Colonic mucosa (tissue), 4 donors: ENCODE measurements at places on chromosomes 3 and 15. TPM values are rescaled to one million over a fixed set of nuclear protein-coding genes. Genes with fewer than 3 reads are reported as not detected.

- no peak for DNase-seq
- H3K36me3 ChIP-seq = no peaks in the 10 kb centered on the region
- H3K27me3 ChIP-seq = no peaks in the 10 kb centered on the region
- no peak overlapping the region for H3K27ac ChIP-seq
- H3K4me3 ChIP-seq = no peak overlapping the region
These were observed 81.2 kb upstream of the CDV3 start for GRCh38 chr3:133492159-133492741.

DNA sequence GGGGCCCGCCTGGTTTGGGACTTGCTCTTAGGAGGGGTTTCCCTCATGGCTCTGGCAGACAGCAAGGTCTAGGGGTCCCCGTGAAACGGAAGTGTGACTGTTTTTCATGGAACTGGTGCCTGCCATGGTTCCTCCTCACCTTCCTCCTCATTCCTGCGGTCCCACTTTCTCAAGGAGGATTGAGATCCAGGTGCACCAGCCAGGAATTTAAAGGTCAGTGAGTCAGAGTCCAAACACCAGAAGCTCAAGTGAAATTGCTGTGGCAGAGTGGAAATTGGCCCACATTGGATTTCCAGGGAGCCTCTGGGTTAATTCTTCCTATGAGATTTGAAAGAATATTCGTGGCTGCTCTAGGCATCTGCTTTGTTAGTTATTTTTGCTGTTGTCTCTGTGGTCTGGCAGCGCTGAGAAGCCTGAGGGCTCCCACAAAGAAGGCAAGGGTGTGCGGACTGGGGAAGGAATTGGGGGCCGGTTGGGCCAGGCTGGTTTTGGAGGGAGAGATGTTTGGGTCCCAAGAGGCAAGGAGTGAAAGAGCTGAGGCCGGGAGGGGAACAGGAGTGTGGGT lies 60.4 kb upstream of the TNFAIP8L3 start:
- H3K4me1 ChIP-seq = no peaks in the 10 kb centered on the region
- no peak overlapping the region for H3K27ac ChIP-seq
- no peak overlapping the region for H3K4me3 ChIP-seq
- no peaks in the 10 kb centered on the region for H3K27me3 ChIP-seq
- H3K36me3 ChIP-seq = no peaks in the 10 kb centered on the region

DNA sequence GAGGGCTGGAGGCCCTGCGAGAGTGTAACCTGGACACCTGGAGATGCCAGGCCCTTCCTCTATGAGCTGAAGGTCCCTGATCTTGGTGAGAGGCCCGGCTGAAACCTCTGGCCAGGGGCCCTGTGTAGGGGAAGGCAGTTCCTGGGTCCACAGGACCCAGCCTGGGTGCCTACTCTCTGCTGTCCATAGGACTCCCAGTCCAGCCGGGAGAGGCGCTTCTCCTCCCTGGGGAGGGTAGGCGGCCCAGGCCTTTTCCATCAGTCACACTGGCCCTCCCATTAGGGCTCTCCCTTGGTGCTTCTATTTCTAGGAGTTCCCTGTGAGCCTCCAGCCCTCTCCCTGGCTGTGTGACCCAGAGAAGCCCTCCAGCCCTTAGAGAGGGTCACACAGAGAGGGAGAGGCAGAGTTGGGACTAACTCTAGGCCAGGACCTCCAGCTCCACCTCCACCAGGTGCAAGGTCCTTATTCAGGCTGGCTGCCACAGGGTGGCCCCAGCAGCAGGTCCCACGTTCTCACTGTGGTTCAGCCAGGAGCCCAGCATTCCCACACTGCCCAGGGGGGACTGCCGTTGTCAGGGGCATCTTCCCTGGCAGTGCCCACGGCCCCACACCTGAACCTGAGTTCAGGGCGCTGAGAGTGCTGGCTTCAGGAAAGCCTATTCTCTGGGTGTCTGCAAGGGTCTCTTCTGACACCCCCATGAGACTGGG lies 146.8 kb downstream of the SMAD6 start:
- H3K27me3 ChIP-seq = no peaks in the 10 kb centered on the region
- peak; percentile 12 for DNase-seq
- H3K4me1 ChIP-seq = peaks cover 9% of the 10 kb centered on the region

DNA sequence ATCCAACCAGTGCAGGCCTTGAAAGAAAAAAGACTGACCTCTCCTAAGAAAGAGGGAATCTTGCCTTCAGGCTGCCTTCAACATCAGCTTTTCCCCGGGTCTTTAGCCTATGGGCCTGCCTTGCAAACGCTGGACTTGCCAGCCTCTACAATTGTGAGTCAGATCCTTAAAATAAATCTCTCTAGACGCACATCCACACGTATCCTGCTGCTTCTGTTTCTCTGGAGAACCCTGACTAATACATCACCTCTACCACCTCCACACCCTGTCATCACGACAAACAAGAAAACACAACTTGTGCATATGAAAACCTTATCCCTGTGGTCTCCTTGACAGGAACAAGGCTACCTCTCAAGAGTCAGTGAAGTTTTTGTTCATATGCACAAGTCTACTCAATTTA lies 11.8 kb downstream of the CYFIP1 start:
- no peak overlapping the region for H3K4me3 ChIP-seq
- H3K36me3 ChIP-seq = no peaks in the 10 kb centered on the region
- H3K27me3 ChIP-seq = no peaks in the 10 kb centered on the region

DNA sequence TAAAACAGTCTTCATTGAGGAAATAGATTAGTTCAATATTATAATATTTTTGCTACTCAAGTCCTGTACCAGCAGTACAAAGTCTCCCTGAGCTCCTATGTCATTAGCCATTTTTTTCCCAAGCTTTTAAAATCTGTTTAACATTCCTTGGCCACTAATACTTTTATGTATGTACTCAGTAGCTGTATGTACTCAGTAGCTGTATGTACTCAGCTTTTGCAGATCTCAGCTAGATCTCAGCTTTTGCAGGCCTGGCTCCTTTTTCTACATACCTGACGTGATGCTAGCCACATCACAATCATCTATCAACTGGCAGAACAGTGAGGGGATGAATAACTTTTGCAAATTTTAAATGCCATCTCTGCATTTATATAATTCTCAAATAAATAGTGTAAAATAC lies 13.8 kb downstream of the SLC9C1 start:
- no peak overlapping the region for H3K27ac ChIP-seq
- H3K4me1 ChIP-seq = no peaks in the 10 kb centered on the region
- no peak overlapping the region for H3K4me3 ChIP-seq
- no peaks in the 10 kb centered on the region for H3K27me3 ChIP-seq
- DNase-seq = no peak

DNA sequence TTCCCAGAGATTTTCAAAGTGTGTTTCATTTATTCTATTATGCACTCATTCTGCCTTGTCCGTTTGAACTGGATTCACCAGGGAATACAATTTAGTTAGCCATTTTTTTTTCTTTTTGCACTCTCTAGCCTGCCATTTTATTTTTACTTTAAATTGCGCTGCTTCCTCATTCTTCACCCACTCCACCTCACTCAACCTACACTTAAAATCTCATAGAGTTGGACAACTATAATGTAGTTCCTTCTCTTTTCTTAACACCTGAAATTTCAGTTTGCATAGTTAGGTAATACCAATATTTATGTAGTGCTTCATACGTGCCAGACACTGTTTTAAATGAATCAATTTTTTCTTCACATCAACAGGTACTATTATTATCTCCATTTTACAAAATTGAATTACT lies 42.4 kb upstream of the CMC1 start:
- no peaks in the 10 kb centered on the region for H3K36me3 ChIP-seq
- H3K4me3 ChIP-seq = no peak overlapping the region
- H3K4me1 ChIP-seq = no peaks in the 10 kb centered on the region
- no peaks in the 10 kb centered on the region for H3K27me3 ChIP-seq
- H3K27ac ChIP-seq = no peak overlapping the region
- DNase-seq = no peak

GRCh38 chr15:51366920-51367319 lies 25.5 kb downstream of the GLDN start:
- no peak overlapping the region for H3K27ac ChIP-seq
- no peaks in the 10 kb centered on the region for H3K36me3 ChIP-seq
- DNase-seq = peak; percentile 68
- no peak overlapping the region for H3K4me3 ChIP-seq

GRCh38 chr15:36877796-36878683 lies 222.3 kb downstream of the MEIS2 start:
- no peak for DNase-seq
- H3K27ac ChIP-seq = no peak overlapping the region
- H3K36me3 ChIP-seq = no peaks in the 10 kb centered on the region
- no peaks in the 10 kb centered on the region for H3K4me1 ChIP-seq
- no peak overlapping the region for H3K4me3 ChIP-seq

DNA sequence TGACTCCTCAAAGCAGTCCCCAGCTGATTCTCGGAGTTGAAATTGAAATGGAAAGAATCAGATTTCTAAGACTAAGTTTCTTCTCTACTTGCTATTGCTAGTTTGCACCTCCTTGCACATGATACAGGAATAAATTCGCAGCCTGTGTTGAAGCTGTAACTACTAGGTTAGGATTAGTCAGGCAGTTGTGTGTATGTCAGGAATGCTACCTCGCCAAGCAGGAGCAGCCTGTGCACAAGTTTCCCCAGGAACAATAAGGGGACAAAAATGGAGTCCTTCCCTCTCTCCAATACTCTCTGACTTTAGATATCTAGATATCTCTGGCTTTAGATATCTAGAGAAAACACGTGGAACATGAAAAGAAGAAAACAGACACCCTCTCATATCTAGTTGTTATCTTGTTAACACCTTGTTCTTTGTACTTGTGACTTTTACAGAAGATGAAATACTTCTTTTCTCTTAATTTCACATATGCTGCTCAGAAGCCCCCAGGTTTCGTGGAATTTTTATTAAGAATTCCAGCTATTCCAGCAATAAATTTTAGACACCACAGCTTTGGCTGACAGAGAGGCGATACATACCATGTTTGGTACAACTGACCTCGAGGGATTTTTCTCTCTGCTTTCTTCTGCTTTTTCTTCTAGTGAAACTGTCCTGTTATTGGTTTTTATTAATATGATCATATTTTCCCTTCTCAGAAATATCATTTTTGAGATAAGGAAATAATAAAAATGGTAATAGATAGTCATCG lies 56.1 kb upstream of the CMSS1 start:
- H3K4me1 ChIP-seq = no peaks in the 10 kb centered on the region
- H3K4me3 ChIP-seq = no peak overlapping the region
- H3K27ac ChIP-seq = no peak overlapping the region
- no peak for DNase-seq
- no peaks in the 10 kb centered on the region for H3K36me3 ChIP-seq

C3orf49 gene
- not detected for total RNA-seq

PYGO1 gene
- total RNA-seq = 2.3 TPM
